Activated T-cell treated with anti-CD3 and anti-CD28 coated beads, Interleukin-2, amount 50 U/mL, for 4 hours (primary cell): ENCODE measurements at places on chromosomes 7 and 10. TPM values are rescaled to one million over a fixed set of nuclear protein-coding genes. Genes with fewer than 3 reads are reported as not detected.

DNA sequence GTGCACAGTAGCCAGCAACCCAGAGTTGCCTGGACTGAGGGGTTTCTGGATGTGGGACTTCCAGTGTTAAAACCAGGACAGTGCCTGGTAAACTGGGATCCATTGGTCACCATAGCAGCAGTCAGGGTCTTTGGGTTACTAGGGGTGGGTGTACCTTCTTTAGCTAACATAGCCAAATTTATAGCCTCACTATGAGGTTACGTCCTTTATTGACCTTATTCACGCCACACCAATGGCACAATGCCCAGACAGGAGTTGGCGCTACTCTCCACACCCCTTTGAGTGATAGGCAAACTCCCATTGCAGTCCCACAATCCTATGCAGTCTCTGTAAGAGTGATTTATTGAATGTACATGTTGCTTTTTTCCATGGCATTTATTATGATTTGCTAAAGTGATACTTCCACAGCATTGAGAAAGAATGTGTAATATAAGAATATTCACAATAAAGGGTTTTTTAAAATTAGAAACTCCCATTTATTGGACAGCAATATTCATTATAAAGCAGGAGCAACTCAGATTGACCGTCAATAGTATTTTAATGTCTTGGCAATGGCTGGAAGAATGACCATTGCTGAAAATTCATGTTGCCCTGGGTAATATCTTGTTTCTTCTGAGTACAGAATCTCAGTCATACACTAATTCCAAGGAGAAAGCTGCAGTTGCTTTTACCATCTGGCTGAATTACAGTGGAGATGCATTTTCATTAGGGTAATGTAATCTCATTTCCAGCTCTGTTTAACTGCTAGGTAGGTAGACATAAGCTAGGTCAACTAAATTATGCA is 26.1 kb downstream of the IFIT5 start:
- DNase-seq: no peak

- no peak for DNase-seq
These were observed 687 bp downstream of the HELLS start for GRCh38 chr10:94546049-94546900.

DNA sequence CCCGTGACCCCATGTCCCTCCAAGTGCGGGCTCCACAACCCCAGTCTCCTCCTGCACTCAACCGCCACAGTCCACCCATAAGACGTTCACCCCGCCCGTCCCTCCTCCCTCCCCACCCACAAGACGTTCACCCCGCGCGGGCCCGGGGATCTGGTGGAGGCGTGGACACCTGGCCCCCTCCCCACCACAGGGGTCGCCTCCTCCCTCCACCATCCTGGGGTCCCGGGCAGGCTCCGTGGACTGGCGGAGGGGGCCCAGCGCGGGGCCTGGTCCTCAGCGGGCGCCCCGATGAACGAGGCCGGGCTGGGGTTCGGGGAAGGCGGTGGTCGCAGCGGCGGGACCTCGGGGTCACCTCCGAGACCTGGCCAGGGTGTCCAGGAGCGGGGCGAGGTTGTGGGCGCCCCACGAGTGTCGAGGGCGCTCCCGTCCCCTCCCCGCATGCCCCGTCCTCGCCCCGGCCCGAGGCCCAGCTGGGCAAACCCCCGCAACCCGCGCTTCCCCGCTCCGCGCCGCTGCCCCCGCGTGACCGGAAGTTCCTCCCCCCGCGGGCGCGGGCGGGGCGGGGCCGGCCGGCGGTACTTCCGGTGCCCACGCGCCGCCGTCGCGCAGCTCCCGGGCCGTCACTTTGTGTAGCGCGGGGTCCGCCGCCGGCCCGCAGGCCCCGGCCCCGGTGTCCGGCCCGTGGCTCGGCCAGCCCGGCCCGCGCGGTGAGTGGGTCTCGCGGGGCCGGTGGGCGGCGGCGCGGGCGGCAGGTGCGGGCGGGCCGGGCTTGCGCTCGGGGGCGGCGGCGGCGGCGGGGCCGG is at the start of gene ZNF316:
ZNF316 (plus strand) TSS at position 578 of the 803 bp plus-strand sequence. CDS start 5,092 bp downstream, outside the sequence.
- peak; percentile 54 for DNase-seq

DNA sequence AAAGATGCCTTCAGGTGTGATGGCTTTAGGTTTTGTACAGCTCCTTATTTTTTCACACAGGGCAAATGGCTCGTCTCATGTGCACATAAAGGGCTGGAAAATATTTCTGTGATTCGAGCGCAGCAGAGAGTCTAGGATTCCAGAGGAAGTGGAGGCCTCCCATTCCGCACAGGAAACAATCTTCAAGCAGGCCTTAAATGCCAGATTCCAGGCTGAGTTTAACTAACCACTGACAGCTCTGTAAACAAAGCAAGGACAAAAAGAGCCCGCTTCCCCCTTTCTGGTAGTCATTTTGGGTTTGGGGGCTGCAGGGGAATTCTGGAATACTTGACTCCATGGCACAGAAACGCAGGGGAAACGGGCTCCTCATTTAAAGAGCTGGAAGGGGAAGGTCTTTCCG is 87.2 kb downstream of the CALD1 start:
- no peak for DNase-seq

GRCh38 chr10:68492118-68492517 is 20.3 kb upstream of the DNA2 start:
- no peak for DNase-seq

DNA sequence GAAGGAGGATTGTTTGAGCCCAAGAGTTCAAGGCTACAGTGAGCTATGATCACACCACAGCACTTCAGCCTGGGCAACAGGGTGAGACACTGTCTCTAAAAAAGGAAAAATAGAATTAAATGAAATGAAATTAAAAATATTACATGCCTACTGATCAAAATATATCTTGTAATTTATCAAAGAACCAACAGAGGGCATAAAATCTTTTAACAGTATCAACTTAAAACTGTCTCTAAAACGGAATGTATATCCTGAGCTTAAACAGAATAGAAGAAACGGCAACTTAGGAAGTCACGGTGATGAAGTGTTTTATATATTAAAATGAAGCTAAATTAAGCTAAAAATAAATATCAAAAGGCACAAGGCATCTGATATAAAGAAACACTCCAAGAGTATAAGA is 78.8 kb downstream of the MTPAP start:
- DNase-seq: no peak

NUP42 gene
- total RNA-seq: 44.8 TPM

- DNase-seq: no peak
These were observed 39.9 kb upstream of the LYZL1 start for GRCh38 chr10:29249018-29249417.

PDGFA gene
- total RNA-seq: 10.1 TPM

CNPY1 gene
- total RNA-seq: not detected

DNA sequence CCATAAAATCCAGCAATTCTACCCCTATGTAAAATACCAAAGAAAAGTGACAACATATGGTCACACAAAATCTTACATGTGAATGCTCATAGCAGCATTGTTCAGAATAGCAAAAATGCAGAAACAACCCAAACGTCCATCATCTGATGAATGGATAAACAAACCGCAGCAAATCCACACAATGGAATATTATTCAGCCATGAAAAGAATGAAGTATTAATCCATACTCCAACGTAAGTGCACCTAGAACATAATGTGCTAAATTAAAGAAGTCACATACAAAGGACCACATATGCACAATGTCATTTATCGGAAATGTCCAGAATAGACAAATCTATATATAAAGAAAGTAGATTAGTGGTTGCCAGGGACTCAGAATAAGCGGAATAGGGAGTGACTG is 57.4 kb downstream of the SMURF1 start:
- DNase-seq: no peak

- no peak for DNase-seq
These were observed 65.0 kb downstream of the DNAJB6 start for GRCh38 chr7:157401567-157402387.

GRCh38 chr10:102352066-102352715 is 43.3 kb upstream of the NFKB2 start:
- peak; percentile 77 for DNase-seq

- DNase-seq: no peak
These were observed 35.0 kb downstream of the PRR15 start for GRCh38 chr7:29598613-29599012.

GRCh38 chr7:156993021-156993924 is 17.2 kb downstream of the MNX1 start:
- DNase-seq: no peak

FAM131B gene
- 0.28 TPM for total RNA-seq

SFTPD gene
- 0.29 TPM for total RNA-seq

GPR26 gene
- total RNA-seq: not detected

DNA sequence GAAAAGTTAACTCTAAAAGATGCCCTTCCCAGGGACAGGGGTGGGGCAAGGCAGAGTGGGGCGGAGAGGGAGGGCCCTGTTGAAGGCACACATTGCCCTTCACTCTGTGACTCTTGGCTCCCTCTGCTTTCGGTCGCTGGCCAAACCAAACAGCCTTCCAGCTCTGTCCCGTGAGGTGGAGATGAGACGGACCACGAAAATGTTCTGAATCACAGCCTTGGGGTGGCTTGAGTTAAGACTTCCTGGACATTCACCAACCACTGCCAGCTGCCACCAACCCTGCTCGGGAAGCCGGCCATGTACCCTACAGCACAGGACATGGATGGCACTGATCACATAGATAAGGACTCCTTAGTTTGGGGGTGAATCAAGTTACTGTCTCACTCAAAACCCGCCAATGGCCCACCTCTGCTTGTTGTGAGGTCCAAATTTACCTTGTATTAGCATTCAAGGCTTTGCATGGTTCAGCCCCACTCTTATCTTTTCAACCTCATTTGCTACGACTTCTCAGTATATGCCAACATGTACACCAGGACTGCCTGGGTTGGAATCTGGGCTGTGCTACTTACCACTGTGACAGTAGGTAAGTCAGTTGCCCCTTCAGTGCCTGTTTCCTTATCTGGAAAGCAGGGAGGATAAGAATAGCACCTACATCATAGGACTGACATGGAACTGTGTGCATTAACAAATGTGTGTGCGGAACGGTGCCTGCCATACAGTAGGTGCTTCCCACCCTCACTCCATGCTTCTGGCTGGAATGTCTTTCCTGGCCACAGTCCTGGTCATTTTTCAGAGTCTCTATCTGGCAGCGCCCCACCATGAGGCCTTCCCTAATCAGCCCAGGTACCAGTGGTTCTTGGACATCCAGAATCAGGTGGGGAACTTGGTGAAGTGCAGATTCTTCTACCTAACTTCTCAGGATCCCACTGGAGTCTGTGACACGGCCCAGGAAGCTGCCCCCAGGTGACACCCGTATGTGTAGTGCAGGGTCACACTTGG is 28.0 kb downstream of the ITPRIP start:
- no peak for DNase-seq

DNA sequence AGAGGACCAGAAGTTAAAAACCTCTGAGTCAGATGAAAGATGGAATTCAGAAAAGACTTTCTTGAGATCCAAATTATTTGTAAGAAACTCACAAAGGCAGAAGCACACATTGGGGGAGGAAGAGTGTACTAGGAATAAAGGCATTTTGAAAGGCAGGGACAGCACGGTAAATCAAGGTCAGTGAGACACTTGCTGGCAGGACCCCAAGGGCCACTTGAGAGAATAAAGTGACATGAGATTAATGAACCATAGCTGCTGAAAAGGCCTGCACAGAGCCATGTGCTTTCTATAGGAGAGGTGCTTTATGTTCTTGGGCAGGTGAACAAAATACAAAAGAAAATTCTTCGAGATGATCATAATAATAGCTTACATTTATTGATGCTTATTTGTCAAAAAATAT is 929.9 kb upstream of the MBL2 start:
- DNase-seq: no peak
